COLO829 (cell line): ENCODE measurements at places on chromosomes 11 and 22.

DNA sequence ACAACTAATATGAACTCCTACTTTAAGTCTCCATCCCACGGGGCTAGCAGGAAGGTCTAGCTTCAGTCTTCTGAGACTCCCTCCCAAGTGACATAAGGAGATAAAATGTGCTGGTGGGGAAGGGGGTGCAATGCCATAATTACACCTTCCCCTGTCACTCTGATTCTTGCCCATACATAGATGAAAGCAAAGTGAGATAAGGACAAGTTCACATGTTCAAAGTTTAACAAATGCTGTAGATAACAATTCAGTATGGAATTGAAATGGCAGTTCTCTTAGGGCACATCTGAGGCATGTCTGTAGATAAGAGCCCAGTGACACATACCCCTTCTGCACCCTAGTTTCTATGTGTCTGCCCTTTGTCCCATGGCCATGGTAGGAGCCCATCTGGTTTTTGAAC lies 38.2 kb upstream of the PANX1 start:
- no peak for DNase-seq

DNA sequence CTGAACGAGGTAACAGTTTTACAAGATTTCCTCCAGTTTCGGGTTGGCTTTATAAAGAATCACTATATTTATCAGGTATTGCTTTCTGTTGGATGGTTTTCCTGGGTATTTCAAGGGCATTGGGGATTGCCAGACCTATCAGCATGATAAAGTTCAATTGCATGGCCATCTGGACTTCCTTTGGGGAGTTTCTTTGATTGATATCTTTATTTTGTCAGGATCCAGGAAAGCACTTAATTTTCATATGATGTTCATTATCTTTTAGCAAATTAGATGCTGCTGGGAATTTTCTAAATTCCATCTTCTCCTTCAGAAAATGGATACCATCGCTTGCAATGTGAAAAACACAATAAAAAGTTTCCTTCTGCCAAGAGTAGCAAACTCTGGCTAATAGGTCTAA lies 21.2 kb downstream of the RFPL2 start:
- DNase-seq, result no peak

DNA sequence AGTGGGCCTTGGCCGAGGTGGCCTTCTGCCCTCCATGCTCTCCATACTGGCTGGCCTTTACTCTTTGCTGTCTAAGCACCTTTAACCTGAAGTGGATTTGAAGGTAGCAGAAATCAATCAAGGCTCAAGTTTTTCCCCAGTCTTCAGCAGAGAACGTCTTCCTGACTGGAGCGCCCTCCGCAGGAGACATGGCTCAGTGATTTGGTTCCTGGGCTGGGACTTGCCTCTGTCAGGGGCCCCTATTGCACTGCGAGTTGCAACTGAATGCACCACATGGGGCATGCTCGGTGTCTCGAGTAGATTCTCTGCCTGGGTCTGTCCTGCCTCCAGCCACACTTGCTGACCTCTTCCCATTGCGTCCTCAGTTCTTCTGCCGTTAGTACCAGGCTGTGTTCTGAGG lies 79.6 kb downstream of the BMAL1 start:
- no peak for DNase-seq

GRCh38 chr11:102799681-102800340 lies 1.9 kb upstream of the MMP1 start:
- no peak for DNase-seq

DNA sequence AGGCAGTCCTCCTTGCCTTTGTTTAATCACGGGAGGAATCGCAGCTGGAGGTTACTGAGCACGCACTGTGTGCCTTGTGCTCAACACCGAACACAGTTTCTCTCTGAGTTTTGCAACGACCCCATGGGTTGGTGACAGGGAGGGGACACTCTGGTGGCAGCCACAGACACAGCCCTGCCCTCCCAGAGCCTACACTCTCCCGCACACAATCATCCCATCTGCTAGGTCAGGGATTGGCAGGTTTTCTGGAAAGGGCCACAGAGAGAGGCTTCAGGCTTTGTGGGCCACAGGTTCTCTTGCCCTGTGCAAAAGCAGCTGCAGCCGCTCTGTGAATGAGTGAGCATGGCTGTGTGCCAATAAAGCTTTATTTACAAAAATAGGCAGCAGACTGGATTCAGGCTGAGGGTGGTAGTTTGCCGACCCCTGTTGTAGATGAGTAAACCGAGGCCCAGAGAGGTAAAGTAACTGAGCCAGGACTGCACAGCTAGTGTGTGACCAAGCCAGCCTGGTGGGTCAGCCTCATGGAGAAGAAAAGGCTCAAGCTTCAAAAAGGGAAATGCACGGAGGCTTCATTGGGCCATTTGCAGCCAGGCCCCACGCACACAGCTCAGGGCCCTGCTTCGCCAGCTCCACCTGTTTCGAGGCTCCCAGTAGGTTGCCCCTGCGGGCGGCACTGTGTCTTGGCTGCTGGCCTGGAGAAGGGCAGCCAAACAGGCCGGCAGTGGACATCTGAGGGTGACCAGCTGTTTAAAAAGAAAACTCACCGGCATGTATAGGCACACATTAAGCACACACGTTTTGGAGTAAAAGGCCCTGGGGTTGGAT lies 16.3 kb downstream of the LTO1 start:
- DNase-seq, result no peak

DNA sequence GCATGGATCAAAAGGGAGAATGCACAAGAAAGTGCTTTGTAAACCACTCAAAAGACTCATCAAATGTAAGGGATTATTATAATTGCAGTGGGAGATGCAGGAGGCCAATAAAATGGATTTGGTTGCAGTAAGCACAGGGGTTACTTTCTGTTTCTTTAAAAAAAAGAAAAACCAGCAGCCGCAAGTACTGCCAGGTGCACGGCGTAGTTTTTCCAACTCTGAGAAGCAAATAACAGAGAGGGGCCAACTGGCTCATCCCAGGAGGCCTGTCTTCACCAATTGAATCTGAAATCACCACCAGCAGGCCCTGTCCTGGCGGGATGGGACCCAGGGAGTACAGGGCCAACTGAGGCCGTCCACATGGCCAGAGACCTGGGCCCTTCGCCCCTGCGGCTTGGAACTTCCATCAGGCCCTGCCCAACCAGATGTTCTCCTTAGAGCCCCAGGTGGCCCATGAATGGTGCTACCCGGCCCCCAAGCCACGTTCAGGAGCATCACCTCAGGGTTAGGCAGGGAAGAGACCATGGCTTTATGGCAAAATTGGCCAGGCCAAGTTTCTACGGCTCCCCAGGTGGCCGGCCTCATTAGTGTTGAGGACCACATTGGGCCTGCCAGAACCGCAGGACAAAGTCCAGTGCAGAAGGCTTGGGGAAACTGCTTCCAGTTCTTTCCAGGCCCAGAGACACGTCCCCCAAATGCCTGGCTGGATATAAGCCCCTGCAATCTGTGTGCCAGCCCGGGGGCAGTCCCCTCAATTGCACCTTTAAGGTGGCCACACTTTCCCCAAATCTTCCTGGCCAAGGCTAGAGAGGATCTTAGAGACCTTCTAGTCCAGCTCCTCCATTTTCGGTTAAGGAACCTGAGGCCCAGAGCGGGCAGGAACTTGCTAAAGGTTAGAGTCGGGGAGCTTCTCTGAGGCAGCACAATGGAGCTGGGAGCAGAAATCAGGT lies 61.7 kb downstream of the CHRDL2 start:
- no peak for DNase-seq

- no peak for DNase-seq
Measured at GRCh38 chr11:106724293-106724892, 293.9 kb downstream of the GUCY1A2 start.

DNA sequence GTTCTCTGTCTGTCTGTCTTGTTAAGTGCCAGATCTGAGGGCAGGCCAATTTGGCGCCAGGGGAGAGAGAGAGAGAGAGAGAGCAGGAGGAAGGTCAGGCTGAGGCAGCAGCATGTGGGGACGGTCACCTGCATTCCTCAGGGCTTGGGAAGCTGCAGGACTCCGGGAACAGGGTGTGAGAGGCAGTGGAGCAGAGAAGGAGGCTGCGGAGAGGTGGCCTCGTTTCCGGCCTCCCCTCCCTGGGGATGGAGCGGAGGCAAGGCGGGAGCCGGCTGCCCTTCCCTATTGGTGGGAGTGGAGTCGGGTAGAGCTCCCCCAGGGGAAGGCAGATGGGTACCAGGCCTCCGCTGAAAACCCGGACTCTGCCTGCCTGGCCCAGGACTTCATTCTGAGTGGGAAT lies 9.7 kb downstream of the CLMP start:
- DNase-seq, result no peak

GRCh38 chr22:38925571-38926041 lies 31.8 kb upstream of the APOBEC3A start:
- DNase-seq, result no peak

DNA sequence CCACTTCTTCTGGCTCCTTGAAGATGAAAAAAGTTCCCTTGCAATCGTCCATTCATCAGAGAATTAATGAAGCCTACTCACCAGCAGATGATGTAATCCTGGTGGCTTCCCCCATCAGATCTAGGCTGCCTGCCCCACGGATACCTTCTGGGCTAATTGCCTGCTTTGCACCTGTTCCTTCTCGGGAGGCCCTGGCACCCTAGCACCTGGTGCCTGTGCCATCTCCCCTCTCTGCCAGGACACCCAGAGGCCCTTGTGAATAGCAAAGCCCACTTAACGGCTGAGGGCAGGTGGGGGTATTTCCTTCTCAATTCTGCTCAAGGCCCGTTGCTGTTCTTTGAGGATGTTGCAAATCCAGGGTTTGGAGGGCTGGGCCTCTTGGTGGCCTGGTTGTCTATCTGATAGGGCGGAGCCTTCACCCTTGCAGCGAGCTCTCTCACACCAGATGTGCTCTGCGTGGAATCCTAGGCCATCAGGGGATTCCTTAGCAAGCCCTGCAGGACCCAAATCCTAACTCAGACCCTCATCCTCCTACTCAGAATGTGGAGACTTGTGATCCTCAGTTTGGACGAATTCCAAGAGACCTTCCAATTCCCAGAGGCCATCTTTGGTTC lies at the start of gene LMO2:
Gene LMO2 (minus strand): TSS at position 363 of the 614 bp plus-strand sequence. CDS start 22,360 bp downstream, outside the sequence.
- DNase-seq, result no peak

GRCh38 chr11:71913756-71914526 lies 14.5 kb downstream of the XNDC1N start:
- no peak for DNase-seq

- no peak for DNase-seq
Measured at GRCh38 chr11:68796801-68797200, 44.9 kb downstream of the CPT1A start.

DNA sequence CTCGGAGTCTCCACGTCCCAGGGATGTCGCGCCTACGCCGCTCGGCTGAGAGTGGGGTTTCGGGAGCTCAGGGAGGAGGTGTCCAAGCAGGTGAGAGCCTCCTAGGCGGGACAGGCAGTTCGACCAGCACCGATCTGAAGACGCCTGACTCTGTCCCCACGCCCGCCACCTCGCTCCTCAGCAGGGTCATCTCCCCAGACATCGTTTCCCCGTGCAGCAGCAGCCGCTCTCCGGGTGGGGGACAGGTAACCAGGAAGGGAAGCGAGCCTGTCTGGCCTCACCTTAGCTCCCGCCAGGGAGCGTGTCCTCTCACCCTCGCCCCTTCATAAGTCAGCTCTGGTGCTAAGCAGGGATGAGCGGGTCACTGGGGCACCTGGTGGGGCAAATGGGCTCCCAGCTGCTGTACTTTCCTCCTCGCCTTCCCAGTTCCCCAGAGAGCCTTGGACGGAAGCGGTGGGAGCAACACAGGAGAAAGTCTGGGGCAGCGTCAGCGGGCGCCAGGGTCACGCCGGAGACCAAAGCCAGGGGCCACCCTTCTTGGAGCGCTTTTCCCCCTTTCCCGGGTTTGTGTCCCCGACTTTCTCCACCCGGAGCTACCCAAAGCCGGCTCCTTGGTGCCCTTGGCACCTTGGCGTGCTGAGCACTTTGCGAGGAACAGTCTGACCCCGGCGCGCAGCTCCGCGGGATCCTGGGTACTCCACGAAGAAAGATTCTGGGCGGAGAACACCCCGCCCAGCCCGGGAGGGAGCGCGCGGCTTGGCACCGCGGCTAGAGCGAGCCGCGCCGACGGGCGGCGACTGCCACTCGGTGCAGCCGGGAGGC lies 1.6 kb downstream of the SPON1 start:
- no peak for DNase-seq

DNA sequence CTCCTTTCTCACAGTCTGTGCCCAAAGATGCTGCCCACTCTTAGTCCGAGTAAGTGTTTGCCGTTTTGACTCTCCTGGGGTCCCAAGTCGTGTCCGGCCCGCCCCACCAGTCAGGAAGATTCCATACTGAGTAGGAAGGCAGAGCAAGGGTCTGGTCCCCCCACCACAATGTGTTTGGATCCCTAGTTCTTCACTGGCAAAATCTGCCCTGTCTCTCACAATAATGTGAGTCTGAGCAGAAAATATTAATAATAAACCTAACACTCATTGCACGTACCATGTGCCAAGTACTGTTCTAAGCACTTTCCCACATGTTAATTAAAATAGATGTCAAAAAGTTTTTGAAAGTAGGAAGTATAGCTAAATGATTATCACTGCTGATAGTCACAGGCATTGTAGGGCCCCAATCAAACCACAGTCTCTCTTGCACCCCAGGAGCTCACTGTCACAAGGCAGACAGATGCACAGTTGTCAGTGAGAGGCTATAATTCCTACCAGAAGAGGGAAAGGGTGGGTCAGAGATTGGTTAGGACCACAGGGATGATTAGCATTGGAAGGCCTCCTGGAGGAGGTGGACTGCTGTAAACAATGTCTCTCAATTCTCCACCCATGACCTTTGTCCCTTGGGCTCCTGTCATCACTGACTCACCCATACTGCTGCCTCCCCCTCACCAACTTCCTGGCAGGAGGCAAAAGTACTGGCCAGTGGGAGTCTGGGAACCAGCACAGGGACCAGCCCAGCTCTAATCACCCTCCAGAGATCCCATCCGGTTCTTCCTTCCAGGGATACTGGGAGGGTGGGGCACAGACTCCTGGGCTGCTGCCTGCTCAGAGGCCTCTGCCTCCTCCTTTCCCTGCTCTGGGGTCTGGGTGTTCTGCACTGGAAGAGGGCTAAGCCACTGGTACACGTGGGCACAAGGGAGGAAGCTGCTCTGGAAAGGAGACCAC lies 1.0 kb upstream of the POLD4 start:
- peak; percentile 93 for DNase-seq

- no peak for DNase-seq
Measured at GRCh38 chr11:30125456-30125855, 105.4 kb upstream of the FSHB start.

GRCh38 chr22:17906978-17907747 lies 117.2 kb downstream of the MICAL3 start:
- DNase-seq, result no peak

DNA sequence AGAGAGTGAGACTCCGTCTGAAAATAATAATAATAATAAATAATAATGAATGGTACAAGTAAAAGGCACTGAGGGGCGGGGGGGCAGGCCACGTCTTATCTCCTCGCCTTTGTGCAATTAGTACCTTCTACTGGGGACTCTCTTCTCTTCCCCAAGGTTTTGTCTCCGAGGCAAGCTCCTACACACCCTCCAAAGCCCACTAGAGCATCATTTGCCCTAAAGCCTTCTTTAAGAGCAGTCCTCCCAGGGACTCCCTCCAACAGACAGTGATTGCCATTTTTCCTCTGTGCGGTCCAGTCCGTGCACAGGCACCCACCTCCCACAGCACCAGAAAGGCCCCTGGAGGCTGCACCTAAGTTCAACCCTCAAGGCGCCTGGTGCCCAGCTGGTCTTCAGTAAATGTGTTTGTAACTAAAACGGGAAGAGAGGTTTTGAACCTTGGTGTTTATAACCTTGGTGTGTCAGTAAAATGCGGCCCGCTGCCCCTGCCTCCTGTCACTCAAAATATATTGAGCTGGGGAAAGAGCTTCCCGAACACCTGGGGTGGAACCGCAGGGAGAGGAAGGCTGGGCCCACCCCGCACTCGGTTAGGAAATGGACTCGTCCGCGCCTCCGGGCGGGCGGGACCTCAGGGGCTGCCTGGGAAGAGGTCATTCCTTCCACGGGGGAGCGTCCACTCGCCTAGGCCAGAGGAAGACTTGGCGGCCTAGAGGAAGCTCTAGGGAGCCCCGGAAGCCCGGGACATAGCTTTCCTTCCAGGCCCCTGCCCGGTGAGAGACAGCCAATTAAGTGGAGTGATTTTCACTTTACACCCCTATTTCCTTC lies 4.7 kb upstream of the KDELR3 start:
- no peak for DNase-seq
